HFFc6 (cell line): ENCODE measurements at places on chromosomes 11 and 22. TPM values are rescaled to one million over a fixed set of nuclear protein-coding genes. Genes with fewer than 3 reads are reported as not detected.

The KMT5B gene
- 20.3 to 20.6 TPM (median 20.4 TPM) in 3 replicates for total RNA-seq

The SSTR3 gene
- not detected in 3 replicates for total RNA-seq

The TSSK2 gene
- total RNA-seq = not detected in 3 replicates

The TSPAN32 gene
- not detected in 3 replicates for total RNA-seq

The VSTM5 gene
- 0.15 to 0.25 TPM (median 0.16 TPM) in 3 replicates for total RNA-seq

The OR51E2 gene
- total RNA-seq = 0.10 TPM in 1 of 3 replicates, not detected in the others

The EHF gene
- total RNA-seq = not detected in 3 replicates

The RAB1B gene
- total RNA-seq = 242 and 243 TPM in 2 replicates

The VWCE gene
- 0.47 to 0.62 TPM (median 0.60 TPM) in 3 replicates for total RNA-seq

The OR51A2 gene
- total RNA-seq = not detected in 3 replicates

The POGLUT3 gene
- 23.0 to 46.9 TPM (median 27.9 TPM) in 3 replicates for total RNA-seq

The MRGPRF gene
- 47.7 to 65.6 TPM (median 64.0 TPM) in 3 replicates for total RNA-seq

The ZNF143 gene
- total RNA-seq = 19.5 to 22.2 TPM (median 20.5 TPM) in 3 replicates

The GAB4 gene
- not detected in 3 replicates for total RNA-seq

The MIAT gene
- total RNA-seq = 0.51 to 0.84 TPM (median 0.55 TPM) in 3 replicates

The OR8D4 gene
- total RNA-seq = not detected in 3 replicates

The GGTLC2 gene
- total RNA-seq = not detected in 3 replicates

The FIBIN gene
- total RNA-seq = 39.3 to 90.2 TPM (median 89.7 TPM) in 3 replicates

The KRTAP5-11 gene
- not detected in 3 replicates for total RNA-seq

The OR2D2 gene
- total RNA-seq = not detected in 3 replicates

The LTO1 gene
- total RNA-seq = 23.2 to 26.0 TPM (median 25.2 TPM) in 3 replicates

The SCGB1A1 gene
- not detected in 3 replicates for total RNA-seq

The OR4C45 gene
- not detected in 3 replicates for total RNA-seq

The CEND1 gene
- total RNA-seq = 12.1 and 13.3 TPM in 2 replicates

The SAA4 gene
- not detected in 3 replicates for total RNA-seq

The UCP2 gene
- total RNA-seq = 6.4 to 9.3 TPM (median 8.8 TPM) in 3 replicates

The NEFH gene
- not detected in 3 replicates for total RNA-seq

The CHADL gene
- total RNA-seq = 0.27 to 0.63 TPM (median 0.45 TPM) in 3 replicates

The TMEM191B gene
- 0.57 to 1.1 TPM in 2 of 3 replicates, not detected in the other for total RNA-seq

The CCDC188 gene
- 0.57 to 4.8 TPM in 2 of 3 replicates, not detected in the other for total RNA-seq

The CRYBB1 gene
- not detected in 2 replicates for total RNA-seq

The KRTAP5-7 gene
- not detected in 3 replicates for total RNA-seq

The SPTBN2 gene
- 0.24 to 0.48 TPM (median 0.27 TPM) in 3 replicates for total RNA-seq

The SOX6 gene
- total RNA-seq = 1.4 to 6.5 TPM (median 4.7 TPM) in 3 replicates

The YPEL1 gene
- 0.10 to 0.22 TPM (median 0.18 TPM) in 3 replicates for total RNA-seq

The IL10RA gene
- total RNA-seq = not detected in 2 replicates

The KCNJ11 gene
- not detected in 3 replicates for total RNA-seq

The USP35 gene
- total RNA-seq = 8.4 to 9.1 TPM (median 9.1 TPM) in 3 replicates

The TIMM10 gene
- 52.5 to 62.0 TPM (median 58.1 TPM) in 3 replicates for total RNA-seq

The CDC42EP1 gene
- 88.1 to 101 TPM (median 89.0 TPM) in 3 replicates for total RNA-seq

The HPX gene
- total RNA-seq = 0.32 to 0.76 TPM (median 0.63 TPM) in 3 replicates

The GLB1L2 gene
- not detected in 2 replicates for total RNA-seq

The OR56A1 gene
- total RNA-seq = not detected in 3 replicates

The MS4A7 gene
- not detected in 3 replicates for total RNA-seq

The MRGPRX3 gene
- total RNA-seq = not detected in 3 replicates

The SWAP70 gene
- total RNA-seq = 27.9 to 36.7 TPM (median 31.4 TPM) in 3 replicates

The BCO2 gene
- 0.69 to 2.0 TPM (median 1.4 TPM) in 3 replicates for total RNA-seq

The CDK2AP2 gene
- 31.1 to 36.0 TPM (median 32.8 TPM) in 3 replicates for total RNA-seq

The H19 gene
- 0.60 TPM in 1 of 2 replicates, not detected in the other for total RNA-seq

The SYT12 gene
- not detected in 3 replicates for total RNA-seq

The MUC15 gene
- not detected in 3 replicates for total RNA-seq

The FGF4 gene
- not detected in 3 replicates for total RNA-seq

The PANX3 gene
- not detected in 2 replicates for total RNA-seq

The CARS1 gene
- total RNA-seq = 51.3 and 63.3 TPM in 2 replicates

The MFRP gene
- not detected in 3 replicates for total RNA-seq
